ENCODE measurements at places on chromosomes 6 and 20. TPM values are rescaled to one million over a fixed set of nuclear protein-coding genes. Genes with fewer than 3 reads are reported as not detected.
A peak's percentile ranks its signal among the peaks of the same experiment; 100 is the strongest.

The BPI gene
- 0.14 TPM for total RNA-seq

GRCh38 chr6:153872946-153873345 is 166.1 kb upstream of the OPRM1 start:
- no peak for DNase-seq

DNA sequence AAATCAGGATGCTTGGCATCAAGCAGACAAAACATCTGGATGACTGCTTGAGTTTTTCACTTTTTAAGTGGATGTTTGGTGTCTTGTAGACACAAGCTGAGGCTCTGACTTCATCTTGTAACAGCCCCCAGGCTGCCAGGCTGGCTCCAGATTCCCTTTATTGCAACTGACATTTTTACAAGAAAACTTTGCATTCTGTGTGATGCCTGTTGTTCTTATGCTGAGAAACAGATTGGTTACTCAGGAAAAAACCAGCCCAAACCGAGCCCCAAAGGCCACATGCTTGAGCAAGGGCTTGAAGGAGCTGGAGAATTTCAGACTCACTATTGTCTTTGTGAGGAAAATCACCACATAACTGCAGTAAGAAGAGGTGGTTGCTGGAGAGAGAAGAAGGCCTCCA is 98.4 kb upstream of the PREP start:
- DNase-seq: no peak

The FAXC gene
- 12.9 TPM for total RNA-seq

The ARMH2 gene
- not detected for total RNA-seq

The ZNF451 gene
- total RNA-seq: 45.0 TPM

DNA sequence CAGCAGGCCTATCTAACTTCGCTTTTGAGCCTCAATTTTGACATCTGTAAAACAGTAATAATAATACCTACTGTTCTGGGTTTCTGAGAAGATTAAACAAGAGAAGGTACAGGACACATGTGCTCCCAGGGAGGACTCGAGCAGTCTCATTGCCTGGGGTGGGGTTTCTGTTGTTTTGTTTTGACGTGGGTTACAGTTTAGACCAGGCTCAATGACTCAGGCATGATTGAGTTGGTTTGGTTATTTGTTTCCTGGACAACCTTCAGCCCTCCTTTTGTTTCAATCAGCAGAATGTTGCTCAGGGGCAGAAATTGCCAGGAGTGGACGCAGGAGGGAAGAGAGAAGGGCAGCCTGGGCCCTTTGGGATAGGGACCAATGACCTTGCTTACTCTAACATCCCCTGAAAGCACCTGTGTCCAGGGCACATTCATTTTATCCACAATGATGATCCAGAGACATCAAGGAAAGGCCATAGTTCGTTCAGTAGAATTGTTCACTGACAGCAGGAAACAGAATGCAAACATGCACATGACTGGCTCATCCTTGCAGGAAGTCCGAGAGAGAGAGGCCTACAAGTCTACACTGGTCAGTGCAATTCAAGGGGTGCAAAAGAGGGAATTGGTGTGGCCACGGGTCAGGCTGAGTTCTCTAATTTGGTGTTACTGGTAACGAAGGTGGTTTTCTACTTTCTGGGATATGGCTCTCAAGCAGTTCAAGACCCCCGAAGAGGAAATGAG is 74.5 kb upstream of the MRPS10 start:
- DNase-seq: no peak

DNA sequence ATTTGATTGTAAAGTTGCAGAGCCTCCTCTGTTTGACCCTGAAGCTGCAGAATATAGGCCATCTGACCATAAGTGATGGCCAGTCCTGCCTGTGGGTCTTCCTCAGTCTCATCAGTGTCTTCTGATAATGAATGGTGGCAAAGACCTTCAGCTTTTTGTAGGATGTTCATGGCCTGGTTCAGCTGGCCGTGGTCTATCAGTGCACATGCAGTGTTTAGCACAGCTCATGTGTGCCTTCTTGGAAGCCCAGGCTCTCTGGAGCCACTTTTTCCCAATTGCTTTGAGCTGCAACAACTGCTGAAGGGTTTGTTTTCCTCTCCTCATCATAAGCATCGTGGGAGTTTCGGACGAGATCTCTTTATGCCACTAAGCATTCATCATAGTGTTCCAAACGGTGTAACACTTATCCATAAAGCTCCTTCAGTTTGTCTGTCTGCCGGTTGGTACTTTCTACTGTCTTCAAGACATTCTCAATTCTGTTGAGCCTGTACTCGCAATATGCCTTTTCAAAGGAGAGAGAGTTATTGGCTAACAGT is 70.1 kb upstream of the TULP4 start:
- no peak for DNase-seq

The PXDC1 gene
- 103 TPM for total RNA-seq

DNA sequence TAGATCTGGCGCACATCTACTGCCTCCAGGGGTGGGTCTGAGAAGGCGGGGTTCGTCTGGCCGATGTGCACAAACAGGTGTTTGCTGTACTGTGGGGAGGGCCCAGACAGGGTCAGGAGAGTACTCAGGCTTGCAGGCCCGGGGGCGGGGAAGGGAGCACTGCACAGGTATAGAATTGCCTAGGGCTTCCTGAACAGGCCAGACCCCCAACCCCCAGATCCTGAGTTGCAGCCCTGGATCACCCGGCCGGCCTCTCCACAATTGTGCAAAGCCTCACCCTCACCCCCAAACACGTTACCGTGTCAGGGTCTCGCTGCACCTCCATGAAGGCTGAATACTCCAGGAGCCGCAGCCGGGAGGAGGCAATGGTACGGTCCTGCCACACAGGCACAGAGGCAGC is 7.8 kb downstream of the RPL10A start:
- no peak for DNase-seq

DNA sequence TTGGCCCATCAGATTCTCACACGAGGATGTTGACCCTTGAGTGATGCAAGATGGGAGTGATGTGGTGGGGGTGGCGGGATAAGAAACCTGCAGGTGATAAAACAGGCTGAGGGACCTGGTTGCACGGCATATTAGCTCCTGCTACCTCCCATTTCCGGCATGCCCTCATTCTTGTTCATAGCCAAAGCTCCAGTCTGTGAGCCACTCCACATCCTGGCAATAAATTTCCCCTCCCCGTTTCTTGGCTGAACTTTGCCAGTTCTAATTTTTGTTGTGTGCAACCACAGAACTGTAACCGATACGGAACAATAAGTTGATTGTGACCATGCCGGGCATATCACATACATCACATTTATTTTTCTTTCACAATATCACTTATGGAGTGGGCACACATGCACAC is 41.6 kb upstream of the NFATC2 start:
- no peak for DNase-seq

The ADGRF1 gene
- total RNA-seq: not detected

The CST7 gene
- total RNA-seq: 3.4 TPM

DNA sequence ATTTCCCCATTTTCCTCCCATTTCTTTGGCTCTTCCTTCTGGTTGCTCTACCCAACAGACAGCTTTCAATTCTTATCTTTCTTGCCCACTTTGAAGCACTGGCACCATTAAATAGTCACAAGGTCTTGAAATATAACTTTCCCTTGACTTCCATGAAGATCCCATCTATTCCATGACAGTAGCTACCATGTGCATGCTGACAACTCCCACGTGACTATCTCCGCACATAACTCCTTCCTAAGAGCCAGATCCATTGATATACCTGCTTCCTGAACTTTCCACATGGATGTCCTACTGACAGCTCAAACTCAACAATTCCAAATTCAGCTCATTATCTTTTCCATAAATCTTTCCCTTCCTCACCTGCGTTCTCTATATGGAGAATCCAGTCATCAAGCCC is 101.4 kb downstream of the RIN2 start:
- no peak for DNase-seq

- no peak for DNase-seq
Measured at GRCh38 chr6:13907001-13907350, 17.8 kb upstream of the RNF182 start.

GRCh38 chr6:43247114-43247999 is 4.1 kb downstream of the TTBK1 start:
- DNase-seq: peak; percentile 93

GRCh38 chr20:445514-446336 is 16.6 kb downstream of the TBC1D20 start:
- DNase-seq: no peak

DNA sequence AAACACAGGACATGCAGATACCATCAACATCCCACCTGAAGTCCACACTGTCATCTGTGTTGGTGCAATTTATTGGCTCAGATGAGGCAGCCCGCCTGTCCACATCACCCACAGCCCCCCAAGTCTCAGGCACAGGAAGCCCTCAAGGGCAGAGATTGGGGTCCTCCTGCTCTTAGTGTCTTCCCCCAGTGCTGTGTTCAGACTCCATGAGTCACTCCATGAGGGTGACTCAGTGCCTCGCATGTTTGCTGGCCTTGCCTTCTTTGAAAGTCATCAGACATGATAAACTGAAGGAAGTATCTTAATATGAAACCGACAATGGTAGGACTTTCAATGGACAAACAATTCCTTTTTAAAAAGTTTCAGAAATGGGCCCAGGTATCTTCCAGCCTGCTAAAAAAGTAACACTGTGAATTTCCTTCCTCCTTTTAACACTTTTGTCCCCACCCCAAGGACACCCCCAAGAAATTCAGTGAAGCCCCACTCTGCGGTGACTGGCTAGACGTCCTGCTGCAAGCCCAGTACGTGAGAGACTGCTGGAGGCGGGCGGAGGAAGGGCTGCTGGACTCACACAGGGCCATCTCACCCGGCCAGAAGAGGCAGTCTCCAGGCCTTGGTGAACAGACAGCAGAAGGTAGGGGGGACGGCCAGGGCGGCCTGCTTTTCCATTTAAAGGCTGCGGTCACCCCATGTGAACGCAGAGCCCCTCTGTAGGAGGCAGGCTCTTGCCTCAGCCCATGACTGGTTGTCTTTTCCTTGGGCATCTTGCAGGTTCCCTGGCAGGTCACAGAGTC is 43.0 kb upstream of the KCNK16 start:
- no peak for DNase-seq

The PKHD1 gene
- total RNA-seq: not detected

DNA sequence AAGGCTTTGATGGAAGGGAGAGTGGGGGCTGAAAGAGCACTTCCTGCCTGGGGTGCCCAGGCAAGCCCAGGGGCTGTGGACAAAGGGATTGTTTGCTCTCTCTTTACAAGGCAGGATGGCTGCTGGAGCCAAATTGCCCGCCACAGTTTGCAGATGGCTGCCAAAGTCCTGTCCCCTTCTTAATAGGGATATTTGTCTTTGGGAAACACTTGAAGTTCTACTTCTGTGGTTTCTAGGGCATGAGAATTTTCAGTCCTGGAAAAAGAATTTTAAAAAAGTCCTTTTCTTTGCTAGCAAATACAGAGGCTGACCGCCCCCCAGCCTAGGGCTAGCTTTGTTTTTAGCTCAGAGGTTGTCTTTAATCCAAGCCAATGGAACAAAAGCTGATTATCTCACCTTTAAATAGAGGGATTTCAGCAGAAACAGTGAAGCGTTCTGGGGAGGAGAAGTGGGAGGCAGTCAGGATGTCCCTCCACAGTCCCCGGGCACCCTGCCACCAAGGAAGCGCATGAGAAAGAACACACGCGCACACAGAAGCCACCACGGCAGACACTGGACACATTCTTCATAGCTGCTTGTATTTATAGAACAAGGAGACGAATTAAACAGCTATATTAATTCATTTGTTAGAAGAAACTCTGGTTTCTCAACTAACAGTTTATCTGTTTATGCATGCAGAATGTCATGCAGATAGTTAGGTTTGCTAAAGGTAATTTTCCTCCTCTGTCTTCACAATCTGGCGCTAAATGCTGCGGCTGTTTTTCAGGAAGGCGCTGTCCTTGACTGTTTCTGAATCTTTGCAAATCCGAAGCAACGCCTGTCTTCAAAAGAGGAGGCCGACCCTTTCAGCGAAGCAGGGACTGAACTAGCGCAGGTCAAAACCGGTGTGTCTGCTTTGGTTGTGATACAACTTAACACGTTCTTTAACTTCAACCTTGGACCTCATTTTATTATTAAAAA is 736.9 kb downstream of the QKI start:
- DNase-seq: no peak

The CMTR1 gene
- 27.9 TPM for total RNA-seq

The DNAH8 gene
- total RNA-seq: 0.71 TPM

DNA sequence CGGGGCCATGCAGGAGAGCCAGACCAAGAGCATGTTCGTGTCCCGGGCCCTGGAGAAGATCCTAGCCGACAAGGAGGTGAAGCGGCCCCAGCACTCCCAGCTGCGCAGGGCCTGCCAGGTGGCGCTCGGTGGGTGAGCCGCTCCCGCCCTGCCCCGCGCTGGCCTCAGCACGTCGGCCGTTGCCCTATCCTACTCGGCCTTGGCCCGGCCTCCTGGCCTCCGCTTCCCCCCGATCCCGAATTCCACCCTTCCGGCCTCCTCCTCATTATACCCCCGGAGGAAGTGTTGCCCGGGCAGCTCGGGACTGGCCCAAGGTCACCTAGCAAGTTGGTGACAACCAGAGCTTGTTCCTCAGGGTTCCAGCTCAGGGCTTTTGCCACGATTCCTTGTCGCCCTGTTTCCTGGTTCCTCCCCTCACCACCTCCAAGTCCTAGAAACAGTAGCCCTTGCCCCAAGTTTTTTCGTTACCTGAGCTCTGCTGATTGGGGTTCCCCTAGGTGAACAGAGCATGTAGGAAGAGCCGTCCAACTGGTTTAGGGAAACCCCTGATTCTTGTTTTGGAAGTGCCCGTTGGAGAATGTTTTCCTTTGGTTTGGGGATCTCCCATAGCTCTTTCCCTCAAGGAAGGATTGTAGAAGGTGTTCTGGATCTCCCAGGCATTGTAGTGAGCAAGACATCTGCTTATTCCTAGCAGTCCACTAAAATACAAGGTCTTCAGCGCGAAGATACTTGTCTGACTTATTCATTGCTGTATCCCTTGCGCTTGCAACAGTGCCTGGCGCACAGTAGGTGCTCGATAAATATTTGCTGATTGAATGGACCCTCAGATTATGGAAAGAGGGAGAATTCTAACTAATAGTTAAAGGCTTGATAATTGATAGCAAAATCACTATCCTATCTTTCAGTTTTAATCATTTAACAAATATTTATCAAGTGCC is 641 bp downstream of the ARFGEF2 start:
- peak; percentile 86 for DNase-seq

- no peak for DNase-seq
Measured at GRCh38 chr6:149271348-149272340, 45.9 kb upstream of the TAB2 start.

Data from posterior vena cava (tissue), 2 donors.